Islet precursor cell (in vitro differentiated cells): ENCODE measurements at places on chromosomes 5 and 9.

DNA sequence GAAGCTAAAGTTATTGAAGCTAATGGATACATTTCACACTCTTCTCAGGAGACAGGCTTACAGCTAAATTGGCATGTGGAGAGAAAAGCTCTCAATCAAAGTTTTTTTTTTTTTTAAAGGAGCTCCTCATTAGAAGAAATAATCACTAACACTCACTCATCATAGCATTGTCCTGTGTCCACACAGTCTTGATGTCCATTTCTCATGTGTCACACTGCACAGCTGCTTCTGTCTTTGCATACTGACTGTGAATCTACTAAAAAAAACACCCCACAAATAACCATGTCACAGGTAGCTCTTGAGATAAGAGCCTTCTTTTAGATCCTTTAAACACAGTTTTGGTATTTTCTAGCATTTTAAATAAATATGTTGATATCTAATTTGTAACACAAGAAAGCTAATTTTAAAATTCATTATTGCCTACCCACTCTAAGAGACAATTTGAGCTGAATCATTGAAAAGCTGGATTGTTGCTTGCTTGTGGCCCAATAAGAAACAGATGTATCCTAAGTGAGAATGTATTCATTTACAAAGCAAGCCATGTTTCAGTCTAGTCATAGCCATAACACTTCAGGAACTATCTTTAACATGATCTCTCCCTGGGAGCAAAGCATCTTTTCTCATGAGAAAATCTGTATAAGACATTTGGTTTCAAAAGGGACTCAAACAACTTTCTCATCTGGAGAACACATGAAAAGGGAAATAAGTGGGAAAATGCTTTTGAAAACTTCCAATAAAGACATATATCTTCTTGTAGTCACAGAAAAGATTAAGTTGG lies 48.1 kb upstream of the PCSK1 start:
- DNase-seq = no peak

DNA sequence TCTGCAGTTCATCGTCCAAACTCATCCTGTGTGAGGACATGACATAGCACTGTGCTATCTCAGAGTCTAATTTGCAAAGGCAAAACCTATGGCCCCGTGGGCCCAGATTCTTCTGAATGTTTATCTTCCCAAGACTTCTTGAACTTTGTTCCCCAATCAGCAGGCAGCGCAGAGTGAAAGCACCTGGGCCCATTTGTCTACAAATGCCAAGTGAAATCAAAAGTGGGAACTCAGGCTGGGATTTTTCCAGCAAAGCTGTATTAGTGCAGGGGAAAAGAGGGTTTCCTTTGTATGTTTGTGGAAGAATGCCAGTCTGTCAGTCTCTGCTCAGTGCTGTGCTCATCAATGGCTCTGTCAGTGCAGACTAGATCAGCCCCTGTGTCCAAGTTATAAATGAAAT lies 55.8 kb downstream of the FOXD1 start:
- DNase-seq = no peak

- no peak for DNase-seq
Observed at GRCh38 chr5:161138751-161139455, 286.9 kb upstream of the ATP10B start.

DNA sequence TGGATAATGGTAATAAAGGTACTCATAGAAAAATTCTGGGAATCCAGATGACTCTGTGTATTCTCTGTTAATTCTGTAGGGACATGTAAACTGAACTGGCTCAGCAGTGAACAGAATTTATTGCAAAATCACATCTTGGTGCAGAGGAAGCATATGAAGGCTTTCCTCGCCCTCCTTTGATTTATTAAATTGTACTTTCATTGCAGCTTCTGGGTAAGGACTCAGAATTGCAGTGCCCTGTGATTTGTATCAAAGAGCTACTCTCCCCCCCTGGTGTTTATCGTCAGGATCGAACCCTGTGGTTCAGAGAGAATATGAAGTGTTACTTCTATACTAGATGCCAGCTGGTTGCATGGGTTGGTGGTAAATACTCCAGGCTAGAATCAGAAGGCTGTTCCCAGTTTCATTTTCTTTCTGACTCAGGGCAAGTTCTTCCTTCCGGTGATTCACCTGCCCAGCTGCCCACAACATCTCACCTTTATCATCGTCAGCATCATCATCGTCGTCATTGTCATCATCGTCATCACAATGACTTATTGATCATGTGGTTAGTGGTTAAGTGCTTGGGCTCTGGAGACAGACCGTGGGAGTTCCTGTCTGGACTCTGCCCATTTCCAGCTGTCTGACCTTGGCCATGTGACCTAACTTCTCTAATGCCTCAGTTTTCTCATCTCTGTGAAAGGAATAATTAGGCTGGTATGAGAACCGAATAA lies 238.8 kb downstream of the ARHGAP26 start:
- no peak for DNase-seq
